ENCODE measurements at places on chromosomes 4 and X.

DNA sequence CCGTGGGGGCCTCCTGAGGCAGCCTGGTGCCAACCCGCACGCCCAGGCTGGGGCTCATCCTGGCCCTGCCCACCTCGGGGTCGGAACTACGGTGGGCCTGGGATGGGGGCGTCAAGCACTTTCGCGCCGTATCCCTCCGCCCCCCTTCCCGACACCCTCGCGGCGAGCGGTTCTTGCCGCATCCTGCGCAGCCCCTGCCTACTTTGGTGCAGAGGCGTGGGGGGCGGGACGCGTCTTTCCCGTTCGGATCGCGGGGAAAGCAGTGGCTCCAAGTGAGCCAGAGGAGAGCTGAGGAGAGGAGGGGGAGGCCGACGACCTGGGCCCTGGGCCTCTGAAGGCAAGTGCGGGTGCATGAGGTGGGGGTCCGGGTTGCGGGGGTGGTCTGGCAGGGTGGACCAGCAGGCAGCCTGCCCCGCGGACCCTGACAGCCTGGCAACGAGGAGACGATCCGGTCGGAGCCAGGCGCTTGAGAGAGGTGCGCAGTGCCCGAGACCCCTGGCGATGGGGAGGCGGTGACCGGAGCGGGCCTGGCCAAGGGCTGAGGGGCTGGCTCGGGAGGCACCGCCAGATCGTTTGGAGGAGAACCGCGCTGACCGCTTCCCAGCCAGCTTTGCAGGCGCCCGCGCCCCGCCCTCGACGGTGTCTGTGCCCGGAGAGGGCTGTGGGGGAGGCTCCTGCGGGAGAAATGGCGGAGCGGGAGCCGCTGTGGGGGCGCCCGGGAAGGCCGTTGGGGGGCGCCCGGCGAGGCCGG is at the start of gene GPRASP2:
TSS of gene GPRASP2 (plus strand) at position 233 of the 751 bp plus-strand sequence. CDS start 2,422 bp downstream, outside the sequence.
- peak; percentile 57 for DNase-seq

DNA sequence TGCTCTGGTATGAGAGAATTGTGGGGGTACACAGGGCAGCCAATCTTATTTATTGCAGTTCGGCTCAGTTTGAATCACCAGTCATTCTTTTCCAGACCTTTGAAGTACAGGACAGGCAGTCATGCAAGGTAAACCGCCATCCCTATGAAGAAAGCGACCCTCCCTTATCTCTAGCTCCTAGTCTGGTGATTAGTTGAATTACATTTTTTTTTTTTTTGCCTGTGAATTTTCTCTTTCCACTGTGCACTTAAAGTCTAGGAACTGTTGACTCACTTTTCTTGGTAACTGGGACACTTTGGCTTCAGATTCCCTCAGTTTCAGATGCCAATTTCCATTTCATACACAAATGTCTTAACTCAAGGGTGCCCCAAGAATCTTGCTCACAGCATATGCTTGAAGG is 82.4 kb upstream of the FAM9C start:
- DNase-seq: no peak

GRCh38 chrX:45164021-45164621 is 36.6 kb downstream of the DIPK2B start:
- no peak for DNase-seq

- no peak for DNase-seq
Observed at GRCh38 chrX:55119271-55119670, 30.5 kb downstream of the PAGE2 start.

GRCh38 chr4:185822791-185823190 is 10.8 kb upstream of the SORBS2 start:
- DNase-seq: no peak

- DNase-seq: no peak
Observed at GRCh38 chrX:49951524-49952193, 29.3 kb downstream of the CLCN5 start.

DNA sequence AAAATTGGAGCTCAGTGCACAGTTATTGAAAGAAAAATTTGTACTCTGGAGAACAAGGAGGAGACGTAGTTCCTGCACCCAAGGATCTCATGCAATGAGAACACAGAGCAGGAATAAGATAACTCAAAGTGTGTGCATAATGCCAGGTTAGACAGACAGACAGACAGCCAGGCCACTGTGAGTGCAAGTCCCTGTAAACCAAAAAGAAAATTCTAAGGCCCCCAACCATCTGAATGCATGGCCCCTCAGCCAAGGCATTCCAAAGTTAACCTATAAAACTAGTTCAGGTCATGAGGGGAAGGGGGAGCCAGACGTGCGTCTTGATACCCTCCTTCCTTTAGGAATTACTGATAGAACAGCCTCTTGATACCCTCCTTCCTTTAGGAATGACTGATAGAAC is 94.5 kb upstream of the ENPP6 start:
- DNase-seq: no peak

DNA sequence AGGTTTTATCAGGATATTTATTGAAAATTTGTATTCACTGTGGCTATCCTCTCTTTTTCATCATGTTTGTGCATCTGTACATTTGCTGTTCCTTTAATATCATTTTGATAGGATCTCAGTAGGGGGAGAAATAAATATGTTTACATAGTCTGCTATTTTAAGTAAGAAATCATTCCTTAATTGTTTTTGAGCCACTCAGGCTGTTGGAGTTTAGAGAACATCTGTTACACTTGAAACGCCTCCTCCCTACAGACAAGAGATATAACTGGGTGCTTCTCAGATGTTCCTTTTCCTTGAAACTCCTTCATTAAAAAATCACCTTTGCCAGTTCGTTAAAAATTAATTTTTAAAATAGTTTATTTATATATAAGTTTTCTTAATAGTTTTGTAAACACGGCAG is 59.4 kb downstream of the QRFPR start:
- DNase-seq: no peak

- DNase-seq: no peak
Observed at GRCh38 chrX:44915361-44915868, 42.4 kb downstream of the KDM6A start.

GRCh38 chr4:168831585-168831918 is 178.5 kb downstream of the CBR4 start:
- DNase-seq: no peak

DNA sequence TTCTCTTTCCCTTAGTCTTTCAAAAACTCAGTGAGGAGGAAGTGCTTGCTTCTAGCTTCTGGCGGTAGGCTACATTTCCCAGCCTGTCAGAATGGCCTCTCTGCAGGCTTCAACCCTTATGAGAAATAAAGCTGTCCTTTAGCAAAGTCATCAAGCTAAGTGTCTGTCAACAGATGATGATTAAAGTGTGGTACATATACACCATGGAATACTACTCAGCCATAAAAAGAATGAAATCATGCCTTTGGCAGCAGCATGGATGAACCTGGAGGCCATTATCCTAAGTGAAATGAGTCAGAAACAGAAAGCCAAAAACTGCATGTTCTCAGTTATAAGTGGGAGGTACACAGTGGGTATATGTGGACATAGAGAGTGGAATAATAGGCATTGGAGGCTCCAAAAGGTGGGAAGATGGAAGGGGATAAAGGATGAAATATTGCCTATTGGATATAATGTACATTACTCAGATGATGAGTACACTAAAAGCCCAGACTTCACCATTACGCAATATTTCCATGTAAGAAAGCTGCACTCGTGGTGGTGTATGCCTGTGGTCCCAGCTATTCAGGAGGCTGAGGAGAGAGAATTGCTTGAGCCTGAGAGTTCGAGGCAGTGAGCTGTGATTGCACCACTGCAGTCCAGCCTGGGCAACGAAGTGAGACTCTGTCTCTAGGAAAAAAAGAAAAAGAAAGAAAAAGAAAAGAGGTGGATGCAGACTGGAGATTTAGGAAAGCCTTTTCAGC is 7.9 kb downstream of the TRIM2 start:
- DNase-seq: no peak

GRCh38 chr4:2343476-2343875 is 75.0 kb downstream of the ZFYVE28 start:
- DNase-seq: no peak

GRCh38 chrX:85994228-85994627 is 53.1 kb downstream of the CHM start:
- DNase-seq: no peak

DNA sequence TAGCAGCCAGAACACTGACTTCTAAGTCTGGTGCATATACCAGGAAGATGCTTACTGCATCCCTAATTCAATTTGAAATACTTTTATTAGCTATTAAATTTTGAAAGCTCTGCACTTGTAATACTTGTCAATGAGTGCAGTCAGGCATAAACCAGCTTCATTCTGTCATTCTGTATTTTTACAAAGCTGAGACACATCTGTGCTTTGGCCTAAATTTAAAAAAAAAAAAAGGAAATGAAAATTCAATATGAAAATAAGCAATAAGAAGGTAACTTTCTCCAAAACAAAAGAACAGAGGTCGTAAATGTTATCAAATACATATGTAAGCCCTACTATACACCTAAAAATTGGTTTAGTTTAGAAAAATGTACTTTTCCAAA is 7.0 kb downstream of the SMIM14 start:
- DNase-seq: no peak

- no peak for DNase-seq
Observed at GRCh38 chr4:38113132-38113531, 152.9 kb downstream of the PTTG2 start.

DNA sequence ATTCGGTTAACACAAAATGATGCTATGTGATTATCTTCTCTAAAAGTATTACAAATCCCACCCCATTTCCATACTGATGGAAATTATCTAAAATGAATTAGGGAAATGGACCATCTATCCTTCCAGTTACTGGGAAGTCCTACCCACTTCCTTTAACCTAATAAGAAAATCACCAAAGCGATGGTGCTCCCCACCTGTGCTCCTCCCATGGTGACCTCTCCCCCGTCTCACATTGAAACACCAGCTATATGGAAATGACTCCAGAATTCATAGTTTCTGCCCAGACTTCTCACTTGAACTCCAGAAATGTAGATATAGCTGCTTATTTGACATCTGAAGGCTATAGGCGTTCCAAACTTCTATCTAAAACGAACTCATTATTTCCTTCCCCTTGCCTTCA is 48.5 kb downstream of the CCKAR start:
- no peak for DNase-seq

DNA sequence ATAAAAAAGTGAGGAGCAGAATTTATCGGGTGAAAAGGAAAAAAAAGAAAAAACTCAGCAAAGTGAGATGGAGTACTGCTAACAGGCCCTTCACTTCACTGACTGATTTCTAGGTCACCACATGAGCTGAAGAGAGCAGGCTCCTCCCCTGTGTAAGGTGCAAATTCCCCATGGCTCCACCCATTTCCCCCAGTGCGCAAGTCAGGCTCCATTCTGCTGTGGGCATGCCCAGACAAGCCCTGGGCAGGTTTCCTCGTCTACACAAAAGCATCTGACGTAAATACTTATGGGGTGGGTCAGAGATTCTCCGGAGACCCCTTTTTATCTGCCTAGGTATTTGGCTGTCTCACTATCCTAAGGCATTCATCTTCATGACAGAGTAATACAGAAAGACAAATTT is 157.9 kb downstream of the MAGEB5 start:
- peak; percentile 29 for DNase-seq

DNA sequence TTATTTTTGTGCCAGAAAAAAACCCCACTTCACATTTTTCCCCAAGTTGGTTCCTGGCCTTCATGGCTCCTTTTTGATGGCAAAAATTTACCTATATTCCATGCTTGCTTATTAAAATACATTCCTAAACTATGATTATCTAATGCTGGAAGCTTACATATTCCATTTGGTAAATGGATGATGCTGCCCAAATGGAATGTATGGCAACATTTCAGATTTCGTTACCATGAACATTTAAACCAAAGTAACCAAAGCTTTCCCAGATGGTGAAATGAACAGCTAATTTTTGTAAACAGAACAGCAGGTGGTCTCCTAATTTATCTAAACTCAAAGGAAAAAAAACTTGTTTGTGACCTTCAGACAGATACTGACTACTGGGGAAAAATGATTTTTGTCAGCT is 110.8 kb upstream of the TEX13A start:
- DNase-seq: no peak

DNA sequence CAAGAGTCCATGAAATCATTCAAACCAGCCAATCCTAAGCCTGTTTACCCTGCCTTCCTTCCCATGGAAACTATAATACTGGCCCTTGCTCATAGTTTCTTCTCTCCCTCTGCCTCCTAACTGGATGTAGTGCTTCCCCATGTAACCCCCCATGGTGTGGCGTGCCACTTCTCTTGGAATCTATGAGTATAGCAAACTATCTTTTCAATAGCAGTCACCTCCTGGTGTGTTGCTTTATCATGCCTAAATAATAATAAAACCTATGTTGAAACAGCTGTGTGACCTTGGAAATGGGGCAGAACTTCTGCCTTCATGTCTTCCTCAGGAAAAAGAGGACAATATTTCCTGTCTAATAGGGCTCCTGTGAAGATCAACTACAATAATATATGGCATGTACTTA is 234.8 kb upstream of the EDNRA start:
- no peak for DNase-seq

GRCh38 chr4:167397586-167397985 is 163.3 kb upstream of the SPOCK3 start:
- DNase-seq: peak; percentile 15

GRCh38 chr4:172287117-172287516 is 473.9 kb downstream of the GALNTL6 start:
- no peak for DNase-seq

- no peak for DNase-seq
Observed at GRCh38 chrX:45894864-45895645, 650.2 kb downstream of the ZNF674 start.

DNA sequence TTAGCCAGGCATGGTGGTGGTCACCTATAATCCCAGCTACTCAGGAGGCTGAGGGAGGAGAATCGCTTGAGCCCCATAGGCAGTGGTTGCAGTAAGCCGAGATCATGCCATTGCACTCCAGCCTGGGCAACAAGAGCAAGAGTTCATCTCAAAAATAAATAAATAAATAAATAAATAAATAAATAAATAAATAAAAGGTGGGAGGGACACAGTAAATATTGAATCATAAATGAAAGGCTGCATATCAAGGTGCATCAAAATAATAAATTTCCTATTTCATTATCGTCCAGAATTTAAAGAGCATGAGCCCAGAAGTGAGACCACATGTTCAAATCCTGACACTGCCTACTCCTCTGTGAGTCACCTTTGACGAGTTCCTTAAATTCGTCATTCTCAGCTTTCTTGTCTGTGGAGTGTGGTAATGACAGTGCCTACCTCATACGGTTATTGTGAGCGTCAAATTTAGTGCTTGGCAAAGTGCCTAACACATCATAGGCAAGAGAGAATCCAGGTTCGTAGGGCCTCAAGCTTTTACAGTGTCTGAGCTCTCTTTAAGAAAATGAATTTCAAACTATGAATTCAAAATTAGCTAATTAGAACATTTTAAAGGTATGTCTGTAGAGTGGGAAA is 49.9 kb downstream of the IL15 start:
- DNase-seq: no peak

- peak; percentile 14 for DNase-seq
Observed at GRCh38 chr4:106287353-106287969, 28.5 kb downstream of the TBCK start.

DNA sequence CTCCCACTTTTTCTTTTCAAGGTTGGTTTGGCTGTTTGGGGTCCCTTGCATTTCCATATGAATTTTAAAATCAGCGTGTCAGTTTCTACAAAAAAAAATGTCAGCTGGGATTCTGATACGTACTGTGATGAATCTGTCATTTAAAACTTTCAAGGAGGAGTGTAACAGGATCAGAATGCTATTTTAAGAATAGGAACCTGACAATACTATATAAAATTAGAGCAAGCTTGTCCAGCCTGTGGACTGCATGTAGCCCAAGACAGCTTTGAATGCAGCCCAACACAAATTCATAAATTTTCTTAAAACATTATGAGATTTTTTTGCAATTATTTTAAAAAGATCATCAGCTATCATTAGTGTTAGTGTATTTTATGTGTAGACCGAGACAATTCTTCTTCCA is 56.5 kb downstream of the TMEM164 start:
- no peak for DNase-seq

GRCh38 chr4:31016322-31017061 is 296.3 kb downstream of the PCDH7 start:
- DNase-seq: no peak

GRCh38 chr4:120919358-120919757 is 3.2 kb downstream of the PRDM5 start:
- DNase-seq: no peak

Data from KBM-7 (cell line).